Activated CD4-positive, alpha-beta T cell treated with anti-CD3 and anti-CD28 coated beads, Interleukin-2, amount 10 ng/mL, durations not matched to agents 24 days and 14 days (primary cell): ENCODE measurements at places on chromosomes 5 and 9. TPM values are rescaled to one million over a fixed set of nuclear protein-coding genes. Genes with fewer than 3 reads are reported as not detected.

DNA sequence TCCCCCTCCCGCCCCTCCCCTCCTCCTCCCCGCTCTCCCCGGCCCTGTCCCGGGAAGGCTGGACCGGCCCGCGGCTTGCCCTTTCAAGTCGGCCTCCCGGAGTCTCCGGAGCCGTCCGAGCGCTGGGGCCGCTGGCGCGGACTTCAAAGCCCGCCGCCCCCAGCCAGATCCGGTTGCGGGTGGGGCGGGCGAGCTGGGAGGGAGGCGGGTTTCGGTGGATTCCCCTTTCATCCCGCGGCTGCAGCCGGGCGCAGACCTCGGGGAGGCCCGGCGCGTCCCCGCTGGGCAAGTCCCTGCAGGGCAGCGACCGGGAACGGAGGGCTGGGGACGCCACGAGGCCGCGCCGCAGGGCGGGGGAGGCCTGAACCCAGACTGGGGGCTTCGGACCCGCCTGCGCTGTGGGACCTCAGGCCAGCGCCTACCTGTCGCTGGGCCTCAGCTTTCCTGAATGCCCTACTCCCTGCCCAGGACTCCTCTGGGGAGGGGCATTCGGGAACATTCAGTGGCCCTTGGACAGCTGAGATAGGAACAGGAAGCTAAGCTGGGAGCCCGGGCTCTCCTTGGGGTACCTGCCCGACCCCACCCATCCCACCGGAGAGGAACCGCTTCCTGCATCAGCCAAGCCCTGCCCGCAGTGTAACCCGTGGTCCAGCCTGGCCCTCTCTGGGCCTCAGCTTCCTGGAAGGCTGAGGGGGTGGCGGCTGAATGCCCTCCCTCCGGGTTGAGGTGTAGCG lies 23.4 kb downstream of the C9orf50 start:
- no peaks in the 10 kb centered on the region for H3K36me3 ChIP-seq
- DNase-seq: peak; percentile 84
- peaks cover 31% of the 10 kb centered on the region for H3K4me1 ChIP-seq
- peak overlapping the region; percentile 62 for H3K4me3 ChIP-seq

CARTPT gene
- total RNA-seq: not detected in 2 replicates

DNA sequence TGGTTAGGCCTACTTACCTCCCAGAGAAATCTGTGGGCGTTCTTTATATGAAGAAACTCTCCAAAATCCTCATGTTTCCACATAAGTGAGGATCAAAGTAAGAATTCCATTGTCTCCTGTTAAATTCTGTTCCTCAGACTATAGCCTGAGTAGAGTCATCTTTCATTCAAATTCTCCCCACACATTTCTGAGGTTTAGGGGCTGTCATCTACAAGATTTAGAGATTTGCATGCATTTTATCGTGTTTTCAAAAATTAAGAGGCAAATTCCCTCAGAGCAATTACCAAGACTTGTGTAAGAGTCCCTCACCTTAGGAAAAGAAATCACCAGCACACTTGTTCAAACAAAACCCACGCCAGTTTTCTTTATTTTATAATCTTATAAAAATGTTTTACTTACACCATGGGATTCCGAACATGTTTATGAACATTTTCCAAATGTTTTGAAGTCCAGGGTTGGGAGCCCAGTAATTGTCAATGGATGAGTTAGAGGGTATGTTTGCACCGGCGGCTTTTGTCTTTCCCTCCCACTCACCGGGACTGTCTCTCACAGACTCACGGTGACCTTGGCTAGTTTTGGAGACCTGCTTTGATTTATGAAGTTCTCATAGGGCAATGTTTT lies 367.6 kb downstream of the ENC1 start:
- no peak overlapping the region for H3K27ac ChIP-seq
- no peak for DNase-seq
- H3K4me3 ChIP-seq: no peak overlapping the region
- H3K36me3 ChIP-seq: no peaks in the 10 kb centered on the region
- no peaks in the 10 kb centered on the region for H3K4me1 ChIP-seq

MZB1 gene
- total RNA-seq: 28.3 and 29.1 TPM in 2 replicates

GRCh38 chr5:111968459-111968858 lies 211.5 kb upstream of the NREP start:
- no peaks in the 10 kb centered on the region for H3K36me3 ChIP-seq
- H3K27ac ChIP-seq: no peak overlapping the region
- H3K27me3 ChIP-seq: peaks cover 3% of the 10 kb centered on the region
- no peak for DNase-seq
- no peaks in the 10 kb centered on the region for H3K4me1 ChIP-seq

- no peaks in the 10 kb centered on the region for H3K36me3 ChIP-seq
- H3K27ac ChIP-seq: no peak overlapping the region
- DNase-seq: peak; percentile 73
- peaks cover 35% of the 10 kb centered on the region for H3K27me3 ChIP-seq
- peaks cover 8% of the 10 kb centered on the region for H3K4me1 ChIP-seq
Observed at GRCh38 chr5:139696894-139697658, 48.9 kb downstream of the CXXC5 start.

- H3K4me1 ChIP-seq: peaks cover 6% of the 10 kb centered on the region
- no peak overlapping the region for H3K27ac ChIP-seq
- no peak overlapping the region for H3K4me3 ChIP-seq
- no peaks in the 10 kb centered on the region for H3K36me3 ChIP-seq
- peaks cover 55% of the 10 kb centered on the region for H3K27me3 ChIP-seq
Observed at GRCh38 chr5:149268928-149269557, 2.6 kb upstream of the AFAP1L1 start.

DNA sequence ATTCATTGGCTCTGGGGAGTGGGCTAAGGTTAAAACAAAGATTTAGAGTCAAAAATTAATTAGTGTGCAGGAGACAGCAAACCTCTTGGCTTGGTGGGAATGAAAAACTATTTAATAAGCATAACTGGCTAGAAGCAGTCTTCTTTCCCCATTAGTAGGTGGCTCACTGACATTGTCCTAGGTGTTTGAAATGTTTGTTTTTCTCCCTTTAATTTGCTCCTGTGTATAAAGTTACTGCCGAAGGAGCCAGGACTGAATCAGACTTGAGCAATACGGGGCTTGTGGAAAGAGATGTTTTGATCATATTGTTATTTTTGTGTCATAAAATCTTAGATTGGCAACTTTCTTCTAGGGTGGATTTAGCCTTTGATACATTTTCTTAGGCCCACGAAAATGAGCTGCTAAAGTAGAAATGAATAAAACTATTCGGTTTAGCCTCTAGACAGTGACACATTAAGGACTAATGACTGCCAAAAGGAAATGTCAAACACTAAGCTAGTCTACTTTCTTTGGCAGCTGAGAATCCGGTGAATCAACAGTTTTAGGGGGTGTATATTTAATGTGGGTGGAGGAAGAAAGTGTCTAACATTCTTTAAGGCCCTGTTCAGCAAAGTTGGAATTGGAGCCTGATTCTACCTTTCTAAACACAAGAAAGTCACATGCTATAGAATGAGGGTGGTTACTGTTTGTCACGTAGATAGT lies 30.2 kb downstream of the LRRTM2 start:
- H3K27me3 ChIP-seq: no peaks in the 10 kb centered on the region
- no peak for DNase-seq
- H3K4me3 ChIP-seq: no peak overlapping the region
- H3K4me1 ChIP-seq: peaks cover 8% of the 10 kb centered on the region
- no peak overlapping the region for H3K27ac ChIP-seq

GRCh38 chr5:108728566-108729241 lies 19.0 kb upstream of the FER start:
- peak overlapping the region; percentile 43 for H3K27ac ChIP-seq
- H3K4me1 ChIP-seq: peaks cover 19% of the 10 kb centered on the region
- no peaks in the 10 kb centered on the region for H3K36me3 ChIP-seq
- H3K4me3 ChIP-seq: peak overlapping the region; percentile 79
- peaks cover 71% of the 10 kb centered on the region for H3K27me3 ChIP-seq
- peak; percentile 77 for DNase-seq

- H3K27ac ChIP-seq: no peak overlapping the region
- no peak overlapping the region for H3K4me3 ChIP-seq
- no peaks in the 10 kb centered on the region for H3K36me3 ChIP-seq
- peaks cover 5% of the 10 kb centered on the region for H3K4me1 ChIP-seq
Observed at GRCh38 chr9:126151031-126151685, 175.5 kb upstream of the MVB12B start.

DMRT3 gene
- not detected in 2 replicates for total RNA-seq

- H3K4me3 ChIP-seq: peak overlapping the region; percentile 85
- peak; percentile 74 for DNase-seq
- peak overlapping the region; percentile 94 for H3K27ac ChIP-seq
- H3K27me3 ChIP-seq: peaks cover 2% of the 10 kb centered on the region
- peaks cover 87% of the 10 kb centered on the region for H3K4me1 ChIP-seq
Observed at GRCh38 chr9:36142510-36143244, 6.1 kb downstream of the GLIPR2 start.

DNA sequence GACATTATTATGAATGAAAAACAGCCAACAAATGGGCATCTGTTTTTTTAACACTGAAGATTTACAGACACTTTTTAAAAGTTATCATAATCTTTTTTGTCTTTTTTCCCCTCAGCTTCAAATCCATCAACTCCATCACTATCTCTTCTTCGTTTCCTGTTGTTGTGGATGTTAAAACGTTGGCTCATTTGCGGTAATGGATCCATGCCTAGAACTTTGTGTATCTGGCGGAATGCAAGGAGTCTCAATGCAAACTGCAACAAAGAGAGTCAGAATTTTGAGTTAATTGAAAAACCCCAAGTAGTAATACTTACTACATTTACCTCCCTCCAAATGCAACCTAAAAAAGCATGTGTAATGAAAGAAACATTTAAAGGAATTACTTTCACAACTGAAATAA lies 42.9 kb upstream of the MTMR12 start:
- H3K4me3 ChIP-seq: no peak overlapping the region
- H3K36me3 ChIP-seq: peaks cover 33% of the 10 kb centered on the region
- DNase-seq: no peak
- no peaks in the 10 kb centered on the region for H3K27me3 ChIP-seq
- H3K4me1 ChIP-seq: peaks cover 4% of the 10 kb centered on the region
